D341Med (cell line): ENCODE measurements at places on chromosomes 6 and 20.

DNA sequence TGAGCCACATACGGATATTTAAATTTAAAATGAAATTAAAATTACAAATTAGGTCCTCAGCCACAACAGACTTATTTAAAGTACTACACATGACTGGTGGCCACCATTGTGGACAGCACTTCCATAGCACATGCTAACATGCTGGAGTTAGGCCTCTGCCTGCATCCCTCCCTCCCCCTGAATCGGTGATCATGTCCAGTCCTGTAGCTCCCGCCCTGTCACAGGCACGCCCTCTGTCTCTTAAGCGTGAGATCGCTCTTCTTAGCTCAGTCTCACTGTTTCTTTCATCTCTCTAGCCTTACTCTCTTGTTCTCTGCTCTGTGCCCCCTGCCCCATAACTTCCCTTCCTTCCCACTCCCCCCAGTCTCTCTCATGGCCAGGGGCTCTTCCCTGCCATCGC, 28.9 kb downstream of the ELMO2 start:
- no peak for DNase-seq

DNA sequence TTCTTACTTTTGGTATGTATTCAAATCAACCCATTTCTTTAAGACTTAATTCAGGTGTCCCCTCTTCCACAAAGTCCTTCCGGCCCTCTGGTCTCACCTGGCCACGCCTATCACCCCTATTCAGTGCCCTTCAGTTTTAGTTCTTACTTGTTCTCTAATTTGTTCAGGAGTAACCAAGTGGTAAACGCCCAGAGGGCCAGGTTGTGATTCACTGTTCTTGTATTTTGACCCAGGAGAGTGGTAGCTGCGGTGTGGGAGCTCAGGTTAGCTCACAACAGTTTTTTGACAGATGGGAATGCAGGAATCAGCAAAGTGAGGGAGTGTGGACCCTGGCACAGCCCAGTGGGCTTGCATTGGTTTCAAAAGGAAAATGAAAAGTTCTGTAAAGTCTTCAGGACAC, 81.7 kb upstream of the RIPOR2 start:
- DNase-seq: no peak

GRCh38 chr6:28896505-28897368, 27.0 kb downstream of the TRIM27 start:
- peak; percentile 61 for DNase-seq

DNA sequence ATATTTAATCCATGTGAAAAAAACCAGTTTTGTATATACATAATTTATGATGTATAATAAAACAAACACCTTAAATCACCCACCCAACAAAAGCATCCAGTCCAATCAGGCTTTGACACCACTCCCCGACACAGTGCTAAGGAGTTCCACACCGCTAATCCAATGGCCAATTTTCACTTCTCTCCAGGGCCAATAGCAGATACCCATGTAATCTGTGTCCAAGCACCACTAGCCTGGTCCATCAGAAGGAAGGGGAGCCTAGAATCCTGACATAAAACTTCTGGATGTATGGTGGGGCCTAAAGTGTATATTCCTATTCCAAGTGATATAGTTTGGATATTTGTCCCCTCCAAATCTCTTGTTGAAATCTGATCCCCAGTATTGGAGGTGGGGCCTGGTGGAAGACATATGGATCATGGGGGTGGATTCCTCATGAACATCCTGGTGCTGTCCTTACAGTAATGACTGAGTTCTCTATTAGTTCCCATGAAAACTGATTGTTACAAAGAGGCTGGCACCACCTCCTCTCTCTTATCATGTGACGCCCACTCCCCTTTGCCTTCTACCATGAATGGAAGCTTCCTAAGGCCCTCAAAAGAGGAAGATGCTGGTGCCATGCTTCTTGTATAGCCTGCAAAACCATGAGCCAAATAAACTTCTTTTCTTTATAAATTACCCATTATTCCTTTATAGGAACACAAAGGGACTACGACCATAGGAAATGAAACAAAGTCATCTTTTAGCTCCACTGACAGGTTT, 20.8 kb downstream of the RALGAPA2 start:
- no peak for DNase-seq

DNA sequence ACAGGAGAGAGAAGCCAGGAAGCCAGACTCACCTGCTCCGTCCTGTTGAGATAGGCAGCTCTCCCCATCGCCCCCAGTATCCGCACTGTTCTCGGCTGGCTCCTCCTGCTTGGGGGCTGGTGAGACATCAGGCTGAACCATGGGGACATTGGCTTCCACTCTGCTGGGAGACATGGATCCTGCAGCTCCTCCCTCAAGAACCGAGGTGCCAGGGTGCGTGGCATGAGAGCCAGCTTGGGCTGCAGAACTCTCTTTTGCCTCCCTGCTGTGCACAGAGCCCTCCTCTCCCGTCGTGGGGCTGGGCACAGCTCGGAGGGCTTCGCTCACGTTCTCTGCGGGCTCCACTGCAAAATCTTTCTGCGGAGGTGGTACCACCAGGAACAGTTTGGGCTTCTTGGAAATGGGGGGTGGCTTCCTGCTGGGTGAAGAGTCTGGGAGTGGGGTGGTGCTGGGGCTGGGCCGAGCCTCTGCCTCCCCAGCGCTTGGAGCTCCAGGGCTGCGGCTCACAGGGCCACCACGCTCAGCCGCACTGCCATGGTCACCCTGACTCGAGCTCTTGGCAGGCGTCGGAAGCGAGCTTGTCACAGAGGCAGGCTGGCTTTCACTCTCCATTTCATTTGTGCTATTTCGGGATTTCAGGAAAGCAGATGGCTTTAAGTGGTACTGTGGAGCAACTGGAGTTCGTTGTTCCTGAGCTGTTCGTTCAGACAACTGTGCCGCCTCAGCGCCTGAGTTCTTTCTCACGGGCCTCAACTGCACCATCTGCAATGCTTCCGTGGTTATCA, 26.5 kb downstream of the HEBP2 start:
- DNase-seq: no peak

DNA sequence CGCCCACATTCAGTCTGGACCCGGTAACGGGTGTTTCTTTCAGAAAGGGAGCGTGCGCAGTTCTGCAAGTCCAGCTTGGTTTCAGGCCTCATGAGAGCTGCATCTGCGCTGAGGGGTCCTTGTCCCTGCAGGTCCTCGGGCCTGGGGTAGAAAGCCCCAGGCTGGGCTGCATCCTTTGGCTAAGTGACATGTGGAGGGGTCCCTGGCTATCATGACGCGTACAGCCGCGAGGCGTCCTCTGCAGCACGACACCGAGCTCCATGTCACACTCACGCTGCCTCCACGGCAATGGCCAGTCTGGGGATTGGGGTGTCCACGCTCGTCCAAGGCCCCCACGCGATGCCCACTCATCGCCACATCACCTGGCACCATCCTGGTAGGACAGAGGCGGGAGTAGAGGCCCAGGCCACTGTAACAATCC, 1.7 kb upstream of the KIF25 start:
- no peak for DNase-seq

GRCh38 chr6:39231521-39232243, 2.4 kb upstream of the KCNK5 start:
- DNase-seq: no peak

DNA sequence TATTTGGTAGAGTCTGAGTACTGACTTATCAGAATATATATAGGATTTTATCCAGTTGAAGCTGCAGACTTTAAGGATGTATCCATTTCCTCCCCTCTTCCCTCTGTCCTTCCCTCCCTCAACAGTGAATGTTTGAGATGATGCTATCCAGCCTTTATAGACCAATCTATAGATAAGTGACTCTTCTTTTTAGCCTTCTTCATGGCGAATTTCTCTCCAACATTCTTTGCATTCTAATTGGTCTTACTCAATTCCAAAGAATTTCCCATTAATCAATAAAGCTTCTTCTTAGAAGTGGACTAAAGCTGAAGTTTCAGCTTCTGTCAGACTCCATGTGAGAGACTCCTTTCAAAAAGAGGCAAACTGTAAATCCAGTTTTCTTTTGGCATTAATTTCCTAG, 99.3 kb downstream of the AIG1 start:
- DNase-seq: no peak

GRCh38 chr20:10671919-10672623, 1.7 kb downstream of the JAG1 start:
- DNase-seq: peak; percentile 40

- DNase-seq: no peak
These were observed 292.6 kb upstream of the PREP start for GRCh38 chr6:105695461-105695860.

DNA sequence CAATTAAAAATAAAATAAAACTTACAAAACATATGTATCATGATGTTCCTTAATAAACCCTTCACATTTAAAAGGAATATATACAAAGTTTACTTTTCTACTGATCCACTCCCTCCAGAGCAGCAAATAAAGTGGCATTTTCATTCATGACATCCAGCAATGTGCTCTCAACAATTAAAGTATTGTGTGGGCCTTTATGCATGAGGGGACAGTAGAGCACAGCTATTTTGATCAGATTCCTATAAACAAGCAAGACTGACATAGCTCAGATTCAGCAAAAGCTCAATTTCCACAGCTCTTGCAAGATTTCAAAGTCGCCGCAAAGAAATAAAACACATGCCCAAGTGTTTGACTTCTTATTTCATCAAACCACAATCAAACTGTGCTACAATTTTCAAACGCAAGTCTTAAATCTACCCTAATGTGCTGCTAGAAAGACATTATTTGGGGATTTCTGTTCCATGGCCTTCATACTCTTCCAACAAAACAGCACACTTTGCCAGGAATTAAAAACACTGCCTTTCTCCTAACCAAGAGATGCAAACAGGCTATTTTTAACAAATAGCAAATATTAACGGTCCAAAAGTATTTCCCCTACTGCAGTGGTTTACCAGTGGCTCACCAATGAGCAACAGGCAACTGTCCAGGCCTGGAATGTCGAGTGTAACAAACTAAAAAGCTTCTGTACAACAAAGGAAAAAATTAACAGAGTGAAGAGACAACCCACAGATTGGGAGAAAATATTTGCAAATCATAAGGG, 52.3 kb downstream of the MBOAT1 start:
- no peak for DNase-seq

- no peak for DNase-seq
These were observed 40.5 kb downstream of the RNGTT start for GRCh38 chr6:88922775-88923548.

- DNase-seq: no peak
These were observed 164.1 kb upstream of the ECI2 start for GRCh38 chr6:4299476-4299875.

DNA sequence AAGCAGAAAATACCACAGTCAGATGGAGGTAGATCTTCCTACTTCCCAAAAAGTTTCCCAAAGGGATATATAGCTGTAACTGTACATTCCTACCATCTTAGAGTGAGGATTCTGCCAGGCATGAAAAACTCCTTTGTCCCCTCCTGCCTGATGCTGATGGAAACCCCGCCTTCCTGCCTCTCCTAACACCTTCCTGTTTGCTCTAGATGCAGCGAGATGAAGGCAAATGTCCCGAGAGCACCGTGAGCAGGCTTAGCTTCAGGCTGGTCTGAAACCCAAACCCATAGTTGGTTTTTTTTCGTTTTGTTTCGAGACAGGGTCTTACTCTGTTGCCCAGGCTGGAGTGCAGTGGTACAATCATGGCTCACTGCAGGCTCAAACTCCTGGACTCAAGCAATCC, 55.6 kb downstream of the MYB start:
- DNase-seq: no peak

DNA sequence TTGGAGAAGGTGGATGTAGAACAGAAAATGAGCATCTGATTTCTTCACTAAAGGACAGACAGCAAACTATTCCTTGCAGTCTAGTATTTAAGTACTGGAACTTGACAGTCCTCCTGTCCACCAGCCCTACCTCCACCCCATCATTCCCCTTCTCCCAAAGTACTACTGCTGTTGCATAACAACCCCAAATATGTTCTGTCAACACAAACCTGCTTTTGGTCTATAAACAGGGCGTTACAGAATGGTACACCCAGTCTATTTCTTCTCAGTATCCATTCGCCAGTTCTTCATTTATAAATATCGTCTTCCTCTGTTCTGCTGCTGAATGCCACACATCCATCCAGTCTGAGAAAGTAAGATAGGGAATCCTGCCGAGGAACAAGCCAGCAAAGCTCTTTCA, 27.7 kb upstream of the SLC22A1 start:
- DNase-seq: no peak

DNA sequence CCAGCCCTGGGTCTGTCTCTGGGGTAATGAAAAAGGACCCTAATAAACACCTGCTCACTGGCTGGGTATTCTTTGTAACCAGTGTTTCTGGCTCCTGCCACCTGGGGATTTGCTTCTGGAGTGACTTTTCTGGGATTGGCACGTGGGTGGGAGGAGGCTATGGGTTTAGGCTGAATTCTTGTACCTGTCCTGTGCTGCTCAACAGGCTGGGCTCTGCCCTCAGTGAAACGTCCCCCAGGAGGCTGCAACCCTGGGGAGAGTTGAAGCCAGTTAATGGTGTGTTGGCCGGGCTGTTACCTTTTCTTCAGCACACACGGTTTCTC, 6.8 kb downstream of the NPBWR2 start:
- DNase-seq: no peak

GRCh38 chr20:38776363-38776762, 28.1 kb downstream of the ACTR5 start:
- no peak for DNase-seq

- no peak for DNase-seq
These were observed 178.9 kb downstream of the UST start for GRCh38 chr6:148925701-148926100.

GRCh38 chr20:41509316-41510200, 108.6 kb downstream of the CHD6 start:
- DNase-seq: no peak

- no peak for DNase-seq
These were observed 266.0 kb upstream of the CITED2 start for GRCh38 chr6:139640448-139640847.

DNA sequence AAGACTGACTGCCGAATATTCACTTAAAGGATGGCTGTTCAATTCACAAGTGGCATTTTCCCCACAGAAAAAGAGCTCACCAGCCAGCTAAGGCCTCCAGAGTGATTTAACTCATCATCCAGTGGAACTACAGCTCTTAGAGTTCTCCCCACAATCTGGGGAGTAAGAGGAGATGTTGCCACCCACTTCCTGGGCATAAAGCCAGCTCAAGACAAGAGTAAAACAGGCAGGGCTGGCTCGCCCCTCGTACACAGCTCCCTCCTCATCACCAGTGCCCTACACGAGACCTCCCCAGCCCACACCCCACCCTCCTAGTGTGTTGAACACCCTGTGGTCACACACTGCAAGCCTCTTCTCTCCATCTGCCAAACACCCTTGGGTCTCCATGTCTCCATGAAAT, 47.2 kb upstream of the IPCEF1 start:
- no peak for DNase-seq

DNA sequence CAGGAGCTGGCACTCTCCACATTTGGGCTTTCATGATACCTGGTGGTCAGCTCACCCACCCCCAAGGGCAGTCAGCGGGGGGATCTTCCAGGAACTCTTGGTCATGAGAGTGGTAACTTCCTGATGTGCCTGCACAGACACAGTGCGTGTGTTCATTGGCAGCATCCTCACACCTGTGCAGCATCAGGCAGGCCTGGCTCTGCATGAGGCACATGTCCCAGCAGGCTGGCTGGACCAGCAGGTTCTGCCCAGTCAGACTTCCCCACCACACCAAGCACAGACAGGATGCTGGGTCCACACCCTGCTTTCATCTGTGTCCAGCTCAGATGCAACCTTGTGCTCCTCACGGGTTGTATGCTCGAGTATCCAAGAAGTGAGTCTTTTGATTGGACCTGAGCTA, 15.7 kb upstream of the UNC93A start:
- DNase-seq: peak; percentile 6
